ENCODE measurements at places on chromosomes 1 and 21. TPM values are rescaled to one million over a fixed set of nuclear protein-coding genes. Genes with fewer than 3 reads are reported as not detected.
A peak's percentile ranks its signal among the peaks of the same experiment; 100 is the strongest.

PDE9A gene
- total RNA-seq = 2.0 TPM

TEX38 gene
- total RNA-seq = not detected

CFHR4 gene
- not detected for total RNA-seq

F13B gene
- not detected for total RNA-seq

L1TD1 gene
- not detected for total RNA-seq

SEMA6C gene
- 0.84 TPM for total RNA-seq

ADAMTS5 gene
- total RNA-seq = not detected

PFKFB2 gene
- 2.3 TPM for total RNA-seq

PGLYRP3 gene
- total RNA-seq = not detected

DNA sequence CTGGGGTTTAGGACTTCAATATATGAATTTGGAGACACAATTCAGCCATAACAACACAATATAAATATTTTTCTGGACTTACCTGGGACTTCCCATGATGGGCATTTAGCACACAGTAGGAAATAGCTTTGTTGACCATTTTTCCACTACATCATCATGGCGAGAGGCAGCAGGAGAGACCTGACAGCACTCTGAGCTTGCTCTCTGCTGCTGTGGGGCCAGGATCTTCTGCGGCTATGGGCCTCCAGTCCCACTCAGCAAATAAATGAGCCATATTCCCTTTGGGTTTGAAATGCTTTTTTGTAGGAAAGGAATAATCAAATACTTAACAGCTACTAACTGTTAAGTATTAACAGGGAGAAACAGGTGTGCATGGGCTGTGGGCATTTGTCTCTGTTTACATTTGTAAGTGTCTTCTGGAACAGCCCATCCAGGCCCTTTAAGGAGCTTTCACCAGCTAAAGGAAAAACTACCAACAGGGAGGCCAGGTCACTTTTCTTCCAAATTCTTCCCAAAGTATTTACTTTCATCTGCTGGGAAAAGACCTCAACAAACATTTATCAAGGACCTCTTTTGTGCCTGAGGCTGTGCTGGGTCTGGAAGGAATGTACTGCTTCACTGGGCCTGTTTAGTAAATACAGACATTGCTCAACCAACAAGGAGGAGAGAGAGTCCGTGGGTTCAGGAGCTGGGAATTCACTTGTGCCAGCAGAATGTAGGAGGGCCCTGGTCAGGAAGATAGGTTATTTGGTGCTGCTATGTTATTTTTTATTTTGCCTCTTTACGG, 133.2 kb downstream of the LRIG2 start:
- no peak for DNase-seq

DNA sequence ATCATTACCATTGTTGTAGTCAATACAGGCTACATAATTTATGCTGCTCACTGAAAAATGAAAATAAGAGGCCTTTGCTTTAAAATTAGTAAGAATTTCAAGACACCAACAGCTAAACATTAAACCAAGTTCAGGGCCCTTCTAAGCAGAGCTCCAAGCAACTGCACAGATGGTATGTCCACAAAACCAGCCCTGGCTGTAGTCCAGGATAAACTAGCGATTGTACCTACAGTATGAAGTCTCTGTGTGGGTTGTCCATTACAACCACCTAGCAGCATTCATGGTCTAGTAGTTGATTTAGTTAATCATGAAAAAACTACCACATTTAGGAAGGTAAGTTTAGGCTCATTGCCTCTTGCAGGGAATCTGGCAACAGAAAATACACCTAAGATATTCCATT, 35.3 kb downstream of the CLCA4 start:
- DNase-seq = no peak

- DNase-seq = no peak
Observed at GRCh38 chr1:2350501-2350900, 40.9 kb downstream of the MORN1 start.

DNA sequence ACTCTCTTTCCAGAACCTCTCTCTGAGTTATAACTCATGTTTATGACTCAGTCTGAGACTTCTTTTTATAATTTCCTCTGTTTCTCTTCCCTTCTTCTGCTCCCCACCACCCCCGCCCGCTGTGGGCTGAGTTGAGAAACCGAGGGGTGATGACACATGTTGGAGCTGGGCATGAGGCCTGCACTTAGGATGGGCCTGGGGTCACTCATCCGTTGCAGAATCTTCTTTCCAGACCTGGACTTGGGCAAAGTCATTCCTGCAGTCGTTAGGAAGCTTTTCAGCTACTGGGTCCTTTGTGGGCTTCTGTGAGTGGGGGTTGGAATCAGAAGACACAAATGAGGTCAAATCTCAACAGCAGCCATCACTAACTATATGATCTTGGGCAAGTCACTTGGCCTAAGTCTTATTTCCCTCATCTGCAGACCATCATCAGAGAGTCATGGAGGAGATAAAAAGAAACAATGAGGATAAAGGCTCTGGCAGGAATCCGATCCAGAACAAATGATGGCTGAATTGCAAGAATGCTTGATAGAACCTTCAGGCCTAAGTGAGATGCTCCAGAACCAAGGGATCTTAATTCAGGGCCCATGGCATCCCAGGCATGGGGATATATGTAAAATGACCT, 53.4 kb downstream of the RPS6KA1 start:
- DNase-seq = peak; percentile 84

DNA sequence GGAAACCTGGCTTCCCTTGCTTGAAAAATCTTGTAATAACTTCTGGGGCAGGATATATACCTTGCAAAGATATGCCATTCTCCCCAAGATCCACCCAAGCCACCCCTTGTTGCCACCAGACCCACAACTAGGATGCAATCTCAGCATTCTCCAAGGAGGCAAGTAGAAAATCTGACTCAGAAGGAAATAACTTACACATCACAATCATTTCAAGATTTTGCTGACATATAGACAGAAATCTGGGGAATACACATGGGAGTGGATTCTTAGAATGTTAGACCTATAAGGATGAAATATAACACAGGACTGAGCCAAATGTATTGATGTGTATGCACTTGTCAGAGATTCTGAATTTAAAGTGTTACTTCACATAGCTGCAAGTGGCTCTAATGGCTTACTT, 14.8 kb upstream of the ZDHHC18 start:
- no peak for DNase-seq

- peak; percentile 55 for DNase-seq
Observed at GRCh38 chr1:45299981-45300668, 26.6 kb upstream of the HPDL start.

- DNase-seq = no peak
Observed at GRCh38 chr21:31233711-31234110, 110.3 kb downstream of the TIAM1 start.

- no peak for DNase-seq
Observed at GRCh38 chr1:25769625-25770383, 30.2 kb upstream of the SELENON start.

GRCh38 chr1:181453541-181454201, 29.6 kb upstream of the CACNA1E start:
- no peak for DNase-seq

DNA sequence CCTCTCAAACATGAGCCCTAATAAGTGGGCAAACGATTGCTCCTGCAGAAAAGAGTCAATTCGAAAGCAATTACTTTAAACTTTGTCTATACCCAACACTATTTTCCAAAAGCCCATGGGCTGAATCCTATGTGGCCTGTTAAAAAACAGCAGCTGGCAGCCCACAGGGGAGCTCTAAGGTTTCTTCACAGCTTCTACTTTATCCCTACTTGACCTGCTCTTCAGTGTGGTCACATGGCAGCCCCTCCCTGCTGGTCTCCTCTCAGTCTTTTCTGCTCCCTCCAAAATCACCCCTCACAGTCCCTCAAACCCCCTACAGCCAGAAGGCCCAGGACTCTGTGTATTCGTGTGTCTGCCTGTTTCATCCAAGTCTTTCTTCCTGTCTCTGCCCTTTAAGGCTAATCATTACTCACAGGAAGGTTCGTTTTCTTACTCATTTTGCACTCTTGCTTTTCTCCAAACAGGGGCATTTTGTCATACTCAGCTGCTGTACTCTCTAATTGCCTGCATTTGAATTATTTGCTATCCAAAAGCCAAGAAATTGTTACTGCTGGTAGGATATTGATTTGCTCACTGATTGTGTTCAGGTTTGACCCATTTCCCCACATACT, 62.4 kb upstream of the FAM3B start:
- DNase-seq = no peak

DNA sequence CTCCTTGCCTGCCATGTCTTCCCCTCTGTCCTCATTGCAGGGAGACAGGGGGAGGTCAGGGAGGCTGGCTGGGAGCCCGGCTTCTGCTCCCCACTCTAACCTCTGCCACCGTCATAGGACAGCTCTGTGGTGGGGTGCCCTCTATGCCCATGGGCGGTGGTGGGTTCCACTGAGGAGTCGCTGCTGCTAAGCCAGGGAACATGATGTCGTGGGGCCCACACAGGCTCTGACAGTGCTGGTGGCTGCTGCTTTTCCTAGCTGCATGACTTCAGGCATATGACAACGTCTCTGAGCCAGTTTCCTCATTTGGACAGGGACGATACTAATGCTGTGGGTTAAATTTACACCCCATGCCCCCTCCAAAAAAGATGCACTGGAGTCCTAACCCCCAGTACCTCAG, 14.7 kb downstream of the KCNA10 start:
- no peak for DNase-seq

DNA sequence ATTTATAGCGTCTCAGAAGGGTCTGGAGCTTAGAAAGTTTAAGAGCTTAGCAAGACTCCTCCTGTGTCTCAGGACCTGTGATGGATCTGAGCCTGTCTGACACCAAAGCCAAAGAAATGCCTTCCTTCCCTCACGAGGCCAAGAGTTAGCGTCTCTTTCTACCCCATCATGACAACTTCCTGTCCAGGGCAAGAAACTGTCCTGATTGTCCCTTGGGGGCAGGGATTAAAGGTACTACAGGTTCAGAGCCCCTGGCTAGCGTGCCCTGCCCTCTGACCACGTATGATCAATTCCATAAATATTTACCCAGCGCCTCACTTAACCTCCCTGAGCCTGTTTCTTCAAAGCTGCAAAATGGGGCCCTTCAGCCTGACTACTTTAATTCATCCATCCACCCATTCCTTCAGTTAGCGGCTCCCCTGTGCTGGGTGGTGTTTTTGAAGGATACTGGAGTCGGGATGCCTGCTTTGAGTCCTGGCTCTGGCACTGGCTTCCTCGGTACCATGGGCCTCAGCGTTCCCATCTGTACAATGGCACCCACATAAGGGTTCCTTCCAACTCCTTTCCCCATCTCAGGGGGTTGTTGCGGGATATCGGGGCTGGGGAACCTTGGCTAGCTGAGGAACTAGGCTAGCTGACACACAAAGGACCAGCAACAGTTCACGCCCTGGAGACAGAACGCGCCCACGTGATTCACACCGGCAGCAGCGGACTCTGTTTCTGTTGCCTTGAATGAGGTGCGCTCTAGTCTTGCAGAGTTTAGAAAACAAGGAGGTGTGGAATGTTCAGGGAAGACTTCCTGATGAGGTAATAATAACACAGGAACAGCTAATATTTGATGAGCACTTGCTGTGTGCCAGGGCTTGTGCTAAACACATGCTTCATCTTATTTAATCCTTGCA, 23.0 kb upstream of the EPHA2 start:
- DNase-seq = no peak

DNA sequence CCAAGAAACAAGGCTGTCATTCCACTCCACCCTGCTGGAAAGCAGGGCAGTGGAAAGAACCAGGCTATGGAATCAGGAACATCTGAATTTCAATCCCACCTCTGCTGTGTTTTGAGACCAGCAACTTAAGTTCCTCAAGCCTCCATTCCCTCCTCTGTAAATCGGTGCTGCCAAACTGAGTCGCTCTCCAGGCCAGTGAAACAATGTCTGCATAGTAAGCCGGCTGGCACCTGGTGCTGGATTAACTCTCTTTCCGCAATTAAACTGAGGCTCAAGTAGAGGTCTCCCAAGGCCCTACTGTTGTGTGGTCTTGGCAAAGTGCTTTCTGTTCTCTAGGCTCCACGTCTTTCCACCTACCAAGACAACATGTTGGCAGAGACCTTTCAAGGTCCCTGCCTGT, 65.3 kb downstream of the SSBP3 start:
- no peak for DNase-seq

DNA sequence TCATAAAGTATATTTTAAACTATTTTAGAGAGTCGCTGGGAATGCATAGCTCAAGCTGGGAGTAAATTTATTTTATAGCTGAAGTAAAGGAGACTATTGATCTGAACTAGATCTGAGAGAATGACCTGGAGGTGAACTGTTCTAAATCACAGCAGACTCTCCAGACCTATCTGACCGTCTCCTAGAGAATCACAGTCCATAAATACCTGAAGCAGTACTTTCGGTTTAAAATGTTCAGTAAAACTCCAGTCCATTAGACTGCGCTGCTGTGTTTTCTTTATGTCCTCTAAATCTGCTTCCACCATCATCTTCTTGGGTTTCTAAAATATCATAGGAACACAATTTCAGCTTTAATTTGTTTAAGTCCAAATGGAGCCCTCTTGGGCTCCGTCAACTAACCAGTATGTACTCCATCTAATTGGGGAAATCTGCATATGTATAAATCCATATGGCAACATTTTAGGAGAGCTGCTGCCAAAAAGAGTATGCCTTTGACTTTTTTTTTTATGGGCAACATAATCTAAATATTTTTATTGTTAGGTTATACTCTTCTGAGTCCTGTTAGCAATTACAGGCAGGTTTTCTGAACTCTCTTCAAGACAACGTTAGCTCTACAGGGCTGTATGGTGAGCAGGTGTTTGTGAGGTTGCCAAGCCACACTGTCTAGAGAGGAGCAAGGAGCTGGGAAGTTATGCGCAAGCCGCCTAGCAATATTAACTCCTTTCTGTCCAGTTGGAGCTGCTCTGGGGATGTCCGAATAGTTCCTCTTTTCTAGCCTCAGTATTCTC, 111.2 kb downstream of the SPAG17 start:
- no peak for DNase-seq

DNA sequence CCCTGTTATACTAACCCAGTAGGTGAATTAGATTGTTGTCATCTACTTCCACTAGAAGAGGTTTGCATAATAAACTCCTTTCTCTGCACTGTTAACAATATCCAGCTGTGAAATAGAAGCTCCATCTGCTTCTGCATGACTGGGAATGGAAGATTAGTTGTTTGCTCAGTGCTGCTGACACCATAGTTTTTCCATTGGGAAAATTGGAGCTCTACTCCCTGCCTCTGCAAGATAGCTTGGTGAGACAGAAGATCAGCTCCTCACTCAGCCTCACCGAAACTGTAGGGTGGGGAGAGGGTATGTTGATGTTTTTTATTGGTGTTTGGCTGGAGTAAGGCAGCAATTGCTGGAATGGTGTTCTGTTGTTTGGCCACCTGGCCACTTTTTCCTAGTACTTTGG, 331.6 kb upstream of the ADAMTS5 start:
- DNase-seq = no peak

- no peak for DNase-seq
Observed at GRCh38 chr1:38127428-38127827, 80.8 kb upstream of the POU3F1 start.

DNA sequence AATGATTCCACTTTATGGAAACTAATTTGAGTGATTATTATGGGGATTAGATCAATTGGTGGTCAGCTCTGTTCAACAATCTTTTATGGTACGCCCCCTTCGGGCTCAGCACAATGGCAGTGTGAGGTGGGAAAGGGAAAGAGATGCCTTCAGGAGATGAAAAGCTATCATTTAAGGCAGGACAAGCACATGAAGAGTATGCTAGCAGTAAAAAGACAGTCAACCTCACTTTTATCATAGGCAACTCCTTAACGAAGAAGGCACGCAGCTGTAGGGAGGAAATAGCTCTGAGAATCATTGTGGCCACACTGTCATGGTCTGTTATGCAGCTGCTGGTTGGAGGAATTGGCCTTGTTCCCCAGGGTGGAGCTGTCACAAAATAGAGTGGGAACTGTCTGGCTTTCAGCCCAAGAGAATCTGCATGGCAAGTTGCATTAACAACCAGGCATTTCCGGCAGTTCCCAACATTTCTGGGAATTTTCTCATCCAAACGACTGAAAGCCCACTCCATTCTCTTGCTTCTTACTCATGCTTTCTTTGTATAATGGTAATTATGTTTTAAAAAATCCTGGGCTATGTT, 54.4 kb upstream of the BCL10 start:
- DNase-seq = no peak
